ENCODE measurements at places on chromosomes 5 and 9.

DNA sequence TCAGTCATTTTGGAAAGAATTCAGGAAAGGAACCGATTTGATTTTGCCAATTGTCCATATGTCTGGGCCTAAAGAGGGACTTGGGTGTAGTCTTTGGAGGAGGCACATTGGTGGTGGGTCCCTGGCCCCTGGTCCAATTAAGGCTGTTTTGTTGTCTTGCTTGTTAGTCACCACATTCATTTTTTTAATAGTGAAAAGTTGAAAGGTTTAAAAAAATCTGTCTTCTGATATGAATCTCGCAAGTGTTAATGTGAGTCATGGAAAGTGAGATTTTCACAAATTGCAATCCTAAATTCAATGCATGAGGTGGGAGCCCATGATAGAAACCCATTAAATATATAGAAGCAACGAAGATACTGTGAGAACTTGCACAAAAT lies 165.9 kb upstream of the OTULINL start:
- DNase-seq = no peak

DNA sequence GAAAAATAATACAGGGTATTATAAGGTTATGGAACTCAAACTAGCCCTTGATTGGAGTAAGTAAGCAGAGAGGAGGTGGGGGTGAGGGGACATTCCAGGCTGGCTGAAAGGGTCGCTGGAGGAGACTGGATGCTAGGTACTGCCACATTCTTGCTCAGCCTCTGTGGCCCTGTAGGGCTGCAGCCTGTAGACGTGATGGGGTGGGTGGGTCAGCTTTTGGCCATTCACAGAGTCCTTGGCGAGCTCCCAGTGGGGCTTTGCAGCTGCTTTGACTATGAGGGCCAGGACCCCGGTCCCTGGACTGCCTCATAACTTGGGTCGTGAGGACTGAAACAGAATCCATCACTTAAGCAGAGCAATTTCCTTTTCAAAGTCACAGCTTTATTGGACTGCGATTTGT lies 4.2 kb upstream of the GDNF start:
- no peak for DNase-seq

- no peak for DNase-seq
Measured at GRCh38 chr5:5266297-5266696, 126.2 kb downstream of the ADAMTS16 start.

DNA sequence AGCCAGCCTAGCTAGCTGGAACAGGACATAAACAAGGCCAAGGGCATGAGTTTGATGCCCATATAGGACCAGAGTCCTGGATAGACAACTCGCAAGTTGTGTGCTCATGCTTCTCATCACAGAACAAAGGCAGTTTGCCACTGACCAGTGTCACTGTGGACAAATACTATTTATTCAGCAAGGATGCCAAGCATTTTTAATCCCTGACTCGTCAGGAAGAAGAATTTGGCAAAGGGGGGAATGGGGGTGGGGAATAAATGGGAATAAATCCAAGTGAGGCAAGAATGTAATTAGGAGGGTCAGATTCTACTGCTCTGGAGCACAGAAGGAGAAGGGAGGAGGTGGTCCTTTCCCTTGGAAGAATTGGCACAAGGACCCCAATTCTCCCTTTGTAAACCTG lies 46.8 kb upstream of the ANKRD55 start:
- DNase-seq = no peak

DNA sequence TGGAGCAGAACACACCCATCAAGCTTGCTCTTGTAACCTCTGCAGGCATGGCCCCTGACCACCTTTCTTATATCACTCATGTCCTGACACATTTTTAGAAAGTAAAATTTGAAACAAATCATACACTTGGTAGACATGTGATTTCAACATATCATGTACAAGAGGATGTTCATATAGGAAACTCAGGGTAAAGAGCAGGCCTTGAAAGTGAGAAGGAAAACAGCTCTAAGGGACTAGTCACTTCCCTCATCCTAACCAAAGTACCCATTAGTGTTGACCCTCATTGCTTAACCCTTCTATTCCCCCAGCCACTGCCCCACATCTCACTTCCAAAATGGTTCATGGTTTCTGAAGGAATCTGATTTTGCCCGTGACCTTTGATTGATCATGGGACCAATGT lies 492.4 kb upstream of the KLF4 start:
- no peak for DNase-seq

DNA sequence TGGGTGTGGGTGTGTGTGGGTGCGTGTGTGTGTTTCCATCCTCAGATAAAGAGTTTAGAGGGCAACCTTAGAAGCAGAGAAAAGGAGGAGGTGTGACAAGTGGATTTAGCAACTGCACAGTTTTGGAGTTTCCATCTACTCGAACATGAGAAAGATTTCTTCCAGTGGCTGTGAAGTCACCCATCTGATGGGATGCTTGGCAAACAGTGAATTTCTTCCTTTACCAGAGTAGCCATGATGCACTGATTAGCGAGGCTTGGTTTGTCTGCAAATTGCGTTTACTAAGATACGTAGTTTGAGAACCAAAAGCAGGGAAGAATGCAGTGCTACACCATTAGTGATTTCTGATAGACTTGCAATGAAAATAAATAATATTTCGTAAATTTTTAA lies 791 bp upstream of the STARD4 start:
- DNase-seq = no peak

- no peak for DNase-seq
Measured at GRCh38 chr9:129746092-129746777, 6.6 kb downstream of the PTGES start.

- peak; percentile 95 for DNase-seq
Measured at GRCh38 chr5:147578228-147579024, 68.6 kb upstream of the DPYSL3 start.

DNA sequence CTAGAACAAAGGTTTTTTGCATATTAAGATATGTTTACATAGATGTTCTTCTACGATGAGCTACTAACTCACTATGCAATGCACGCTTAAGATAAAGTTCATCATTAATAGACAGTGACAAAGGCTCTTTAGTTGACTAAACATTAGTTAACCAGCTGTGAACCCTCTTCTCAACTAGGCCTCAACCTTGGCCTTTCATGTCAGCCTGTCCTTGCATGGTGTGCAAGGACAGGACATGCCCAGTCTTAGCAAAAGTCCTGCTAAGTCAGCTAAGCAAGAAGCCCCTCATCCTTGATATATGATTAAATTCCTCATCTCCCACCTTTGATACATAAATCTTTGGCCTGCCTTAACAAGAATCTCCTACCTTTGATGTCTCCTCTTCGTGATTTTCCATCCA lies 50.9 kb downstream of the PLPP1 start:
- DNase-seq = no peak

DNA sequence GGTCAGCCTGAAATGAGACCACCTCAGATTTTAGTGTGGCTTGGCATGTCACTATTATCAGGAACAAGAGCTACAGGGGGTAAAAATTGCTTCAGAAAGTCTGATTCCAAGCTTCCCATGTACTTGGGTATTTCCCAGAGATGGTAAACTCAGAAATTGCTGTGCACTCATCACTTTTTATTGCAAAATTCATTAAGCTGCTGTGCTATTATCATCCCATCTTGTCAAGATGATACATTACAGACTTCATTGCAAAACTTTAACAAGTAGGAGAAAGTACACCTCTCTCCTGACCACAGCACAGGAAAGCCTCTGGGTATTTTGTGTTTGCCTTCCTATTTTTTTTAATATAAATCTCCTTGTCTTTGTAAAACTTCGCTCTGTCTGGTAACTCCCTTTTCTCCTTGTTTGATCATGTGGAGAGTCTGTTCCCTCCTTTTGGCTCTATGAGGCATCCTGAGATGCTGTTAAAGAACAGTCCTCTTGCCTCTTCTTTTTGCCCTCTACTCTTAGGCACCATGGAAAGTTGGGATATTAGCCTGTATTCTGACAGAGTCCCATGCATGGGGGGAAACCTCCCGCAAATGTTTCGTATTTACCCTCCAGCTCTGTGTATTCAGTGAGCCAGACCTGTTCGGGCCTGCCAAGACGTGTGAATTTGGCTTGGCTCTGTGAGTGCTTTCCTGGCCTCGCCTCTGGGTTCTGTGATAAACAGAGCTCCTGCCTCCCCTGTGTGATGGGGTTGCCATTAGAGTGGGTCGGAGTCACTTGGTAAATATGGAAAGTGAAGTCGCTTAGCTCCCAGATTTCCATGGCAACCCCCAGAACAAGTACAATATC lies 260.7 kb downstream of the NR3C1 start:
- DNase-seq = no peak

- DNase-seq = no peak
Measured at GRCh38 chr5:172325452-172325851, 41.9 kb upstream of the UBTD2 start.

DNA sequence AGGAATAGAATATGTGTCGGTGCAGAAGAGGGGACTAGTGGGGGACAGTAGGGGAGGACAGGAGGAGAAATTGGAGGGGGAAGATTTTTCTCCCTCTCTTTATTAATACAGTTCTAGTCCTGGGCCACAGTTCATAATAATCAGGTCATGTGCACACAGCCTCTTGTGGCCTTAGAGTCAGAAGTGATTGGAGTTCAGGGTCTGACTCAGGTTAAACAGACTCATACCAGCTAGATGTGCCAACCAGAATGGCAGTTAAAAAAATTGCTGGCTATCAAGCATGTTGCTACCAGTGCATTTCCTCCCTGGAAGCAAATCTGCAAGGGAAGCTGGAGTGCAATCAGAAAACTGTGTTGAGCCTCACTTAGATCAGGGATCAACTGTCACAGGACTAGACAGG lies 132.7 kb upstream of the MAP1B start:
- DNase-seq = no peak

DNA sequence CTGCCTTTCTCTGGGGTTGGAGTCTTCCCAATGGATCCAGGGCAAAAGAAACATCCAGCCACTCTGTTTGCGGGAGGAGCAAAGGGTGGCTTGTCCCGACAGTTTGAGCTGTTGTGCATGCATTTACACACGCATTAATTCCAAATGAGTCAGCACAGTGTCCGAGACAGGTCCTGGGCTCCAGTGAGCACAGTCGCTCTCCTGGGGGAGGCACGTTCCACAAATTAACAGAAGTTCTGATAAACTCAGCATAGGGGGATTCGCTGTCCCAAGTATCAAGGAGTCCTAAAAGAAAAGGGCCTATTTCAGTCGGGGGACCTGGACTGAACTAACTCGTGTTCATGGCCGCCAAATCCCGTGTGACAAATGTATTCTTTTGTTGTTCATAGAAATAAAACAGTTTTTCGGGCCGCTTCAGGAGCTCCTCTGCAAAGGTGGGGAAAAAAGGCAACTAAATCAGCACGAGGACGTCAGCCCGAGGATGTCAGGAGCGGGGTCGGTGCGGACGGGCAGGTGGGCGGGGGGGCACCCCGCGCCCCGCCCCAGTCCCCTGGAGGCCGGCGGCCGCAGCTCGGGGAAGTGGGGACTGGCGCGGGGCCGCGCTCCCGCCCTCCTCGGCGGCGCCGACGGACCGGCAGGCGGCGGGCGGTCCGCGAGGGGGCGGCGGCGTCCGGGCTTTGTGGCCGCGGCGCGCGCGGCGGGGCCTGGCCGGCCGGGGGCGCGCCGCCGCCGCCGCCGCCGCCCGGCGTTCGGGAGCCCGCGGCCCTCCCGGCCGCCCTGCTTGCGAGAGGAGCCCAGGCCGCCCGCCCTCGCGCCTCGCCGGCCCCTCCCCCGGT lies at the start of gene MSANTD3:
TSS of gene MSANTD3 (plus strand) at position 614 of the 836 bp plus-strand sequence. CDS start 14,796 bp downstream, outside the sequence.
- DNase-seq = peak; percentile 69

- DNase-seq = no peak
Measured at GRCh38 chr5:181164076-181164952, 16.9 kb downstream of the OR2V2 start.

GRCh38 chr5:131745703-131746102 lies 51.1 kb downstream of the FNIP1 start:
- no peak for DNase-seq

- no peak for DNase-seq
Measured at GRCh38 chr9:128247226-128247803, 28.5 kb downstream of the GOLGA2 start.

DNA sequence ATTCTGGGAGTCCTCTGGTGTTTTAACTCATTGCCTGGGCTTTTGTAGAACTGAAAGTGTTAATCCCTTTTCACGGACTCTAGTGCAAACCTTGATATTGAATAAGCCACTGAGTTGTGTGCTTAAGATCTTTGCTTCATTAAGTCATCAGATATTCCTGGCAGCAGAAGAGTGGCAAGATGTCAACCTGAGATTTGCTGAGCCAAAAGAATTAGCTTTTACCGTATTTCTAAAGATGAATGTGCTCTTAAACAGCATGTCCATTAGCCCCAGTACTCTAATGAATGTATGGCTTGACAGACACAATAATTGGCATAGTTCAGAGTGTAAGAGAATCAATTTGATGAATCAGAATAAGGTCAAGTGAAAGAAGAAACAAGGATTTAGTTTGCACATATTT lies 87.2 kb upstream of the CDH6 start:
- peak; percentile 84 for DNase-seq

DNA sequence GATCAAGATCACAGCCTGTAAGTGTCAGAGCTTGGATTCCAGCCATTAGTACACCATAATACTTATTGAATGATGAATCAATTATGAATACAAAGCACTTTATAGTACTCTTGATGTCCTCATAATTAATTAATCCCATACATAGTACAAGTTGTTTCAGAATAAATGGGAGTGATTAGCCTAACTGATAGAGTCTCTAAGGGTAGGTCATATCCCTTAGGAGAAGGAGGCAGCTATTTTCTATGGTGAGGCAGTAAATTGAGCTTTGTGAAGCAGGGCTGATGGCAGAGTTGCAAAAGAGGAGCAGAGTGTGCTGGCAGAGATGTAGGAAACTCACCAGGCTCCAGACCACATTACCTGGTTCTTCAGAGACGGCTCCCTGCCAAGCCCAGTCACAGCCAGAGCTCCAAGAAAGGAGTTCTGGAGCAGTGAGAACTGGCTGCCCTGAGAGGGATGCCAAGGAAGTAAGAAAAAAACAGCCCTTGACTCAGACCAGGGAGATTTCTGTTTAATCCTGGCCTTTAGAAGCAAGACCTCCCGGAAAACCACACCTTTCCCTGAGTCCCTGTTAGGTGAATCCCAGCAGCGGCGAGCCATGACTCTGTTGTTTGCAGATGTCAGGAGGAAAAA lies 112.9 kb downstream of the SH3TC2 start:
- no peak for DNase-seq

DNA sequence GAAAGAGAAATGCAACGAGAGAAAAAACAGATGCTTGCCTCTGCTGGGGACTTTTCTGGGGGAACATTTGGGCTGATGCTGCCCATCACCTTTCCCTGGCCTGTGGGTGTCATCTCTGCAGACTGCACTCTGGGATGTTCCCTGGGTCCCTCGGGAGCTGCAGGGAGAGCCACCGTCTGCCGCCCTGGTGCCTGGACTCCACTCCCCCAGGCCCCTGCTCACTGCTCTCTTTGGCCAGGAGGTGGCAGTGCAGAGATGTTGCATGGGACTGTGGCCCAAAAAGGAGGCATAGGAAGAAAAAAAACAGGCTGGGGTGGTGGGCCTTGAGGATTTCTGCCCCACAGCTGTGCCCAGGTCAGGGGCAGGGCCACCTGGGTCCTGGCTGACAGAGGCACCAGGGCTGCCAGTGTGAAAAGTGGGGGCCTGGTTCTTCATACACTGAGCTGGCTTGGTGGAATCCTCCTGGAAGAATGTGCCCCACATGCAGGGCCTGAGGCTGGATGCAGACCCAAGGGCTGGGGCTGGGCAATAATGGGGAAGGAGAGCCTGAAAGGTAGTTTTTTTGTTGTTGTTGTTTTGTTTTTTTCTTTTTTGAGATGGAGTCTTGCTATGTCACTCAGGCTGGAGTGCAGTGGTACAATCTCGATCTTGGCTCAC lies 353.6 kb downstream of the SLIT3 start:
- peak; percentile 82 for DNase-seq

GRCh38 chr9:132244582-132245455 lies 83.0 kb downstream of the NTNG2 start:
- no peak for DNase-seq

- DNase-seq = no peak
Measured at GRCh38 chr9:129273136-129273895, 95.3 kb upstream of the IER5L start.
